ENCODE measurements at places on chromosomes 2 and 18.

GRCh38 chr2:2739231-2739795 lies 408.2 kb upstream of the MYT1L start:
- no peak for DNase-seq

- no peak for DNase-seq
Observed at GRCh38 chr2:130150181-130151144, 5.6 kb upstream of the CCDC74B start.

DNA sequence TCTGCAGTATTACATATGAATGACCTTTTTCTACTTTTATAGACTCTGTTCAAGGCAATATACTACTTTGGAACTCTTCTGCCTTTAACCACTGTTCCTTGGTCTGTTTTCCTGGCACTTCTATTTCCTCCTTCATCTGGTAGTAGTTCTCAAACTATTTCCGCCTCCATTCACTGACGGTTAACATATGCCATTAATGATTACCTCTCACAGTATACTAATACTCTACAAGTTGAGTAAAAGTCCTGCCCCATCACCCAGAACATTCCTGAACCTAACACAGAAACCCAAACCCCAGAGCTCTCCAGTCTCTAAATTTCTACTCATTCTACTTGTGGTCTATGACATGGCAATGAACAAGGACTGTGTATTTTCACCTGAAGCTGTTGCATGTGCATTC lies 4.5 kb downstream of the GFPT1 start:
- no peak for DNase-seq

GRCh38 chr2:118774458-118775133 lies 72.9 kb downstream of the EN1 start:
- no peak for DNase-seq

DNA sequence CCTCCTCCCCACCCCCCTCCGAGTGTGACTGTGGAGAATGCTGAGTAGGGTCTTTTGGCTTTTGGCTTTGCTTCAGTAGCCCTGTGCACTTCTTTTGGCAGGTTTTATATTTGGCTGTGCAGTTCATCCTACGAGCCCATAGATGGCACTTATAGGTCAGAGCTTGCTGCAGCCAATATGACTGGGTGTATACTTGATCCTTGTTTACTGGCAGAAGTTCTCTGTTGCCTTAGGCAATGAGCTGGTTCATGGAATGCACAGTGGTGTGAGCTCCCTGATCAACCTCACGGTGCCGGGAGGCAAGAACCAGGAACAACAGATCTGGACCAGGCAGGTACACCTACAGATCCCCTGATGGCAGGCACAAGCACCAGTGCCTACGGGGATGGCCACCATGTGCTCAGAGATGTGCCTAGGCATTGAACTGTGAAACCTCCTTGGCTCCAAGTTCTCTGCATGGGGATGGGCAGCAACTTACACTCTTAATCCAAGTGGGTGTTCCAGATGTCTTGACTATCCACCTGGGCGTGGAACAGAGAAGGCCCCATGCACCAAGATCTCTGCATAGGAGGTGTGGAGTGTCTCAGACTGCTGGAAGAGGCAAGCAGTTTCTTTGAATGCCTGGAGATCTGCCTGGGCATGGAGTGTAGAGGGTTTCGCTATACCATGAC lies 190.4 kb downstream of the KIAA1328 start:
- DNase-seq, result peak; percentile 25

GRCh38 chr2:45699032-45699658 lies 47.7 kb downstream of the PRKCE start:
- no peak for DNase-seq

- DNase-seq, result no peak
Observed at GRCh38 chr2:115163572-115163971, 721.1 kb downstream of the DPP10 start.

GRCh38 chr2:126777620-126777978 lies 121.1 kb upstream of the TEX51 start:
- no peak for DNase-seq

GRCh38 chr2:70826696-70827350 lies 6.4 kb upstream of the CLEC4F start:
- DNase-seq, result no peak

DNA sequence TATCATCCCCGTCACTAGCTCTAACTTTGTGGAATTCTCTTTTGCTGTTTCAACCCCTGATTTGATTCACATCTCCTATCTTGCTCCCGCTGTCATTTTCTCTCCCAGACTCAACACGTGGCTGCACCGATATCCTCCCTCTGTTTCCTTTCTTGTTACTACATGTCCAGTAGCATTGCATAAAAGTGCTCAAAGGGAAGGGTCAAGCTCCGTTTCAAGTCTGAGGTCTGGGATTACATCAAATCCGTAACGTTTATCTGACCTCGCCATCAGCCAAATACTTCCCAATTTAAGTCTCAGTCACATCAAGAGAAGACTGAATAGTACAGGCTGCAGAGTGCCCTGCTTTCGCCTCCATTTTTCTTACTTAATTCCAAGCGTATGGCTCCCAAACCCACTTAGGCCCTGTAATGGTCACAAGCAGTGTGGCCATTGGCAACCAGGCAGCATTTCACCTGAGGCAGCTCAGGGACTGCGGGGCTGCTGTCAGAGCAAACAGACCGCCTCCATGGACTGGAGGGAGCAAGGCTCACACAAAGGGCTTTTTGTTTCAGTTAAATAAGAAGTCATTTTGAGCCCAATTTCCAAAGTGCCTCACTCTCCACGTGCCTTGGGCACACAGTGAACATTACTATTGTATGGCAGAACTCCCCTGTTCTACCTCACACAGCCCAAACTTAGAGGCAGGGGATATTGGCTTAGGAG lies 217.8 kb downstream of the BCL11A start:
- no peak for DNase-seq

- DNase-seq, result no peak
Observed at GRCh38 chr2:110100480-110100879, 15.1 kb downstream of the MALL start.

- DNase-seq, result no peak
Observed at GRCh38 chr2:102051692-102052277, 60.0 kb downstream of the IL1R2 start.

DNA sequence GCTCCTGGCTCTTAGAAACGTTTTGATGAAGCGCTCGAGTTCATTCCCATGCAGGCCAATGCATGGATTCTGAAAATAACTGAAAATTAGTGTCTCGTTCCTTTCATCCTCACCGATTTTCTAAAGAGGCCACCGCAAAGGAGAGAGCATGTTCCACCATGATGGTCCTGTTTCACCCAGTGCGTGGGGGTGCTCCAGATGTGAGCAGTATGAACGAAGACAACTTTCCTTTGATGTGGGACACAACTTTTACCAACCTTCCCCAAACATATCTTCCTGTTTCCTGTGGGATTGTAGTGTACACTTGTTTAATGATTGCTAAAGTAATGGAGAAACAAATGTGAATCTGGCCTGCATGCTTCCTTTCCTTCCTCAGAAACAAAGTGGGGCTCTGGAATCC lies 114.5 kb downstream of the PRPF40A start:
- DNase-seq, result no peak

DNA sequence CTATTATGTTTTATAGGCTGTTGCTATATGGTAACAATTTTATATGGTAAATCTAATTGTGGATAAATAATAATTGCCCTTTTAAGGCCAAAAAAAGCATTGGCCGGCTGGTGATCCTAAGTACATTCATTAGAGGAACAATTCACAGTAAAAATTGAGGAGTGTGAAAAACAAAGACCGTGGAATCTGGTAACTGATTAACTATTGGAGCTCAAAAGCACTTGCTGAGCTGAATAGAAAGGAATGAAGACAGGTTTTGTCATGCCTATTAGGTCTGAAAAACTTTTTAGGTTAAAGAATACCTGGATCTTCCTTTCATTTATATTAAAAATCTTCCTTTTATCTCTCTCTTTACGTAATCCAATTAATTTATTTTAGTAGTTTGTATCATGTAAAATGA lies 18.5 kb upstream of the RBBP8 start:
- DNase-seq, result no peak

- no peak for DNase-seq
Observed at GRCh38 chr18:76161983-76162382, 333.1 kb downstream of the ZNF516 start.

DNA sequence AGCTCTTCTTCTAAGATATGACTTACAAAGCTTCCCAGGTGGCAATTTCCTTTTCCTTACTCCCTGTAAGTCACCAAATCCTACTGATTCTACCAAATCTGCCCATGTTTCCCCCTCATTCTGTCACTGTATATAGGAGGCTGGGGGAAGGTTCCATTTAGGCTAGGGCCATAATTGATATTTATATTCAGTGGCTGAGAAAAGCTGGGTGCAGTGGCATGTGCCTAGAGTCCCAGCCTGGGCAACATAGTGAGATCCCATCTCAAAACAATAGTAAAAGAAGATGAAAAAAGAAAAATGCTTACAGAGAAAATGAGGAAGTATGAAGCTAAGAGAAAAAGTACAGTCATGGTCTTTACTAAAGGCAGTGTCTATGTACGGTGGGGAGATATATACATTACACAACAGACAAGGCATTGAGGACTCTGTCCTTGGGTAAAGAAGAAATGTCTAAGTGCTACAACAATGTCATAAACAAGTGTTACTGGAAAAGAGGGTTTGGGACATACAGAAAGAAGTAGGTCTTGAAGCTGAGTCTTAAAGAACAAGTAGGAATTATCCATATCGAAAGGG lies 4.8 kb downstream of the CWC22 start:
- DNase-seq, result no peak

- no peak for DNase-seq
Observed at GRCh38 chr2:9820020-9820973, 23.0 kb upstream of the TAF1B start.

GRCh38 chr2:120880381-120880780 lies 144.7 kb downstream of the GLI2 start:
- DNase-seq, result no peak

DNA sequence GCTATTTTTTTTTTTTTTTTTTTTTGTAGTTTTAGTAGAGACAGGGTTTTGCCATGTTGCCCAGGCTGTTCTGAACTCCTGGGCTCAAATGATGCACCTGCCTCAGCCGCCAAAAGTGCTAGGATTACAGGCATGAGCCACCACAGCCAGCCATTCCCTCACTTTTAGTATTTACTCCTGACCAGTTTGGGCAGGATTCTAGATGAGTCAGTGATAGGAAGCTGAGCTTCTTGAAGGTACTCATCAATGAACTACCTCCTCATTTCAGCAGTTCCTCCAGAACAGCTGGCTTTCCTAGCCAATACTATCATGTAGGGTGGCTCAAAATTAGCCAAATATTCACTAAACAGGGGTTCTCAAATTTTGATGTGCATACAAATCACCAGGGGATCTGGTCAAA lies 57.2 kb downstream of the CYBRD1 start:
- DNase-seq, result no peak

GRCh38 chr2:204370172-204370718 lies 175.0 kb upstream of the PARD3B start:
- DNase-seq, result no peak
